Esophagus squamous epithelium (tissue), 5 donors: ENCODE measurements at places on chromosomes 13 and 19.

- no peak for DNase-seq
Measured at GRCh38 chr13:98303858-98304257, 126.8 kb upstream of the RNF113B start.

- DNase-seq = no peak
Measured at GRCh38 chr19:33665776-33666595, 44.2 kb downstream of the CHST8 start.

- DNase-seq = no peak
Measured at GRCh38 chr19:9914315-9915207, 21.8 kb downstream of the OLFM2 start.

DNA sequence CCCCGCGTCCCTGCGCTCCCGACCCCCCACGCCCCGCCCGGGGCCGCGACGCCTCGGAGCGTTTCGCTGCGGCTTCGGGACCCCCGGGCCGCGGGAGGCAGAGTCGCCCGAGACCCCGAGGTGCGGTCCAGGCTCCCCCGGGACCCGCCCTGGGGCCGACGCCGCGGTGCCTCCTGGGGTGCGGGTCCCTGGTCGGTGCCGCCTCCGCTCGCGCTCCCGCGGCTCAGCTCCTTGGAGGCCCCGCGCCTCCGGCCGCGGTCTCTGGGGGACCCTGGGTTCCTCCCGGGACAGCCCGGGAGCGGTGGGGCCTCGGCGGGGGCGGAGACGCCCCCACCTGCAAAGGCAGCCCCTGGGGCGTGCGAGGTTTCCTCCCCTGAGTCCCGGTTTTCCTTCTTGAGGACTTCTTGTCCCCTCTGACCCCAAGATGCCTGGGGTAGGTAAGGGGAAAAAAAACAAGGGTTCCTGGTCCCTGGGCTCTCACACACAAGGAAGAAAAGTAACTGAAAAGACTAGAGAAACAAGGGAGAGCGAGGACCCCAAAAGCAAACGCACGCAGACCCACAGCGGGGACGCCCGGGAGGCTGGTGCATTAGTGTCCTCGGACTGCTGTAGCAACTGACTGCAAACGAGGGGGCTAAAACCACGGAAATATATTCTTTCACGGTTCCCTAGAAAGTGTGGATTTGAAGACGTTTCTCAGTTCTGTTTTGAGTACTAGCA lies 740 bp downstream of the ZNF555 start:
- no peak for DNase-seq

DNA sequence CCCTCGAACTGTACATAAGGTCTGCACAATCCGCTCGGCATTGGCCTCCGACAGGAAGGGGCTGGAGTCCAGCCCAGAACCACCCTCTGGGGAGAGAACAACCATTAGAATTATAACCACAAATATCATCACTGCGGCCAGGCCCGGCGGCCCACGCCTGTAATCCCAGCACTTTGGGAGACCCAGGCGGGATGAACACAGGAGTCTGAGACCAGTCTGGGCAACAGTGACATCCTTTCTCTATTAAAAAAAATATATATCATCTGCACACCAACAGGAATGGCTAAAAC lies 11.4 kb downstream of the COQ8B start:
- DNase-seq = no peak

DNA sequence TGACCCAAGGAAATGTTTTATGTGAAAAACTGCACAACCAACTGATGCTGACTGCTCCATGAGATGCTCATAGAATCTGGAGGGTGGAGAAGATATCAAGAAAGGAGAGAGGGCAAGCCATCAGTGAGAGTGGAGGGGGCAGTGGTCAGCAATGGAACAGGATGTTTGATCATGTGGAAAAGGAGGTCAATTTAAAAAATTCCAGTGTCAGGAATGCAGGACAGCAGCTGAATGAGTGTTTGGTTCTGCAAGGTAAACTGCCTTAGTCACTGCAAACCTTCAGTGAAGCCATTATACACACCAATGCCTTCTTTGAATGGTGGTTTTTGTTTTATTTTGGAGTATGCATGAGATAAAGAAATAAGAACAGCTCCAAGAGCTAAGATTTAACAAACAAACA lies 121.5 kb downstream of the FGF14 start:
- no peak for DNase-seq

GRCh38 chr13:59681636-59682311 lies 482.0 kb downstream of the DIAPH3 start:
- DNase-seq = no peak

DNA sequence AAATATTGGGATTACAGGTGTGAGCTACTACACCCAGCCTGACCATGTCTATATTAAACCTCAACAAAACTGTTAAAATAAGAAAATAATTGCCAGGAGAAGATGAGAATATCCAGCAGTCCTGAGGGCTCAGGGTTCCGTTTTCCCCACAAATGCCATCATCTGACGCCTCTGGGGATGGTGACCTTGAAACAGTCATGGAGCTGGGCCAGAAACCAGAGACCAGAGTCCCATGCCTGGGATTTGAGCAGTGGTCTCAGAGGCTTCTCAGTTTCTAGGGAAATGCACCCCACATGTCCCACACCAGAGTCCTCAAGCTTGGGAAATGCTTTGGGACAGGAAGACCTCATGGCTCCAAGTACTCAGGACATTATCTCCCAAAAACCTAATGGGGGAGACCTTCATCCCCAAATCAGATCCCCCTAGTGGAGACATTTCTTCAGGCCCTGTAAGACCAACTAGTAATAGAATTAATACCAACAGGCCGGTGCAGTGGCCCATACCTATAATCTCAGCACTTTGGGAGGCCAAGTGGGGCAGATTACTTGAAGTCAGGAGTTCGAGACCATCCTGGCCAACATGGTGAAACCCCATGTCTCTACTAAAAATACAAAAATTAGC lies 2.9 kb upstream of the MAP1S start:
- no peak for DNase-seq

DNA sequence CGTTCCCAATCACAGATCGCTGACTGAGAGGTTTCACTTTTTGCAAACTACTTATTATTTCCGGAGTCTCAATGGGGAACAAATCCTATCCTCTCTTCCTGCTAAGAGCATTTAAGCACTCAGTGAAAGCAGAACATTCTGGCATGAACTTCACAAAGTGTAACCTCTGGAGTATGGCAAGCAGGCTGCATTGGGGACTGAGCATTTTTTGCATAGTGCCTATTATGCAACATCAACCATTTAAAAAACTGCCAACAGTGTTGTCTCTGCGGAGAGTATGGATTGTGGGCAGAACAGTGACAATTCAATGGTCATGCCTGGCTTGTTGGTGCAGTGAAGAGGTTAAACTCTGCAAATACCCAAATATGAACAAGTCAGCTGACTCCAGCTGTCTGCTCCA lies 484.6 kb downstream of the OLFM4 start:
- no peak for DNase-seq

DNA sequence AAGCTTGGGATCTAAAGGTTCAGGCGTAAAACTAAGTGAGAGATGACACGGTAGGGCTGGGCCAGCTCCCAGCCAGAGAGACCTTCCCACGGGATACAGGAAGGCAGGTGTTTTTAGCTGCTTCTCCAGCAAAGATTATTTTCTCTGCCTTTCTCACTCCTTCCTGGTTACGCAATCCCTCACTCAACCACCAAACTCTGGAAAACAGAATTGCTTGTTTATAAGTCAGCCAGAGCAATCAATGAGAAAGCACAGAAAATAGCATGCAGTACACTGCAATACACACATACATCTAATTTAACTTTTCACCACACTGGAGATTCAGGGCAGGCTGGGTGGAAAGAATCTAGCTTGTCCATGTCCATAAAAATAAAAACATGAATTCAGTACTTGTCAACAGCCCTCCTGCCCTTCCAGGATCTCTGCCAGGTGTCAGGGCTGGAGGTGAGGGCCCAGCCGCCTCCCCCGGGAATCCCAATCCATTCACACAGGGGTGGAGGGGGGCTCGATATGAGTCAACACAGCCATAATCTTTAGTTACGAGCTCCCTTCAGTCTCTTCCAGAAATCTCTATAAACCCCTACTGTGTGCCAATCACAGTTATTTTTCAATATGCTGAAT lies 12.2 kb downstream of the RHPN2 start:
- DNase-seq = no peak
